ENCODE measurements at places on chromosomes 5 and 9.

- no peak for DNase-seq
Measured at GRCh38 chr9:126652140-126652582, 38.4 kb downstream of the LMX1B start.

DNA sequence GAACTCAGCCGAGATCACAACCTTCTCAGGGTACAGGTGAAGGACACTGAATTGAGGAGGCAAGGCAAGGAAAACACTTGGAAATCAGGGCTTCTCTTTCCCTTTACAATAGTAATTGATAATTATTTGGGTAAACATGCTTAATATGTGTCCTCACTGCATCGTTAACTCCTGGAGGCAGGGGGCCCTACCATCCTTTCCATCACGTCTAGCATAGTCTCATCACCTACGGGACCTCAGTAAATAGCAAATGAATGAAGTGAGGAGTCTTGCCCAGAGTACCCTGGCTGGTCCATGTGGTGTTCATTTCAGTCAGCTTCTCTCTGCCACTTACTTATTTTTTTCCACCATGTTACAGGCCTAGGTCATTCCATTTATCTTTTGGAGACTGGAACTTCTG, 2.3 kb downstream of the F2RL1 start:
- DNase-seq, result no peak

GRCh38 chr9:83533296-83533695, 4.9 kb downstream of the FRMD3 start:
- DNase-seq, result peak; percentile 37

- no peak for DNase-seq
Measured at GRCh38 chr5:154249826-154250225, 59.3 kb downstream of the GALNT10 start.

DNA sequence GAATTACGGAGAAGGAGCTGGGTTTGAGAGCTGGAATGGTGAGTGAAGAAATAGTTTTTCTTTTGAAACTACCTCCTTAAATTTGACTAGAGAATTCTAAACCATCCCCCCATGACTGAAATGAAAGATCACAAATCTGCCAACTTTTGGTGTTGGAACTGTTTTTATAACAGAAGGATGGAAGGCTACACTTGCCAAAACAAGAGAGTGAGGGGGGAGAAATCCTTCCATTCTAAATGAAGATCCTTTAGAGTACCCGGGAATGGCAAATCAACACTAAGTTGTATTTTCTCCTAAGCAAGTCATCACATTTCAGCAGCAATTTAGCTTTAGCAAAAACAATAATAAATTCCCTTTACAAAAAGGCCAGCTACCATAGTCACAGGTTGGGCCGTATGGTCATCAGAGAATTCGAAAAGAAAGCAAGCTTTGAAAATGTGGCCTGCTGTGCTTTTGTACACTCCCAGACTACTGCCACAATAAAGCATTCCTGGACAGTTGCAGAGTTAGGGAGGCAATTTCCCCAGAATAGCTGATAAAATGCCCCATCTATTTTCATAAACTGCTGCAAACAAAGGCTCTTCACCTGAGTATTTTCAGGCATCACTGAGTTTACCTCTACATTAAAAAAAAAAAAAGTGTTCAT, 25.0 kb upstream of the FREM1 start:
- DNase-seq, result no peak

DNA sequence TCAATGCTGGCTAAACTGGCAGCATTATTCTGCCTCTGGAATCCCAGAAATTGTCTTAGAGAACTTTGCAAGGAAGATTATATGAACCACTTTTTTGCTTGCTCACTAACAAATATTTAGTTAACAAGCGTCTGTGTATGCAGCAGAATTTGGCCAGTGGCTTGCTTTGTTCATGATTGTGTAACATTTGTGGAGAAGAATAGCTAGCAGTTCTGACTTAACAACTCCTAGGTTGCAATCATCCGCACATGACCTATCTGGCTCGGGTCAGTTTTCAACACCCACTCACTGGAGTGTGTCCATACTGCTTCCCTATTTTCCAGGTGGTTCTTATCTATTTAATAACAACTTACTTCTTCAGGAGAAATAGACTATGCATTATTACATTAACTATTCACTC, 98.5 kb downstream of the SNX18 start:
- DNase-seq, result peak; percentile 53

- DNase-seq, result no peak
Measured at GRCh38 chr5:10778179-10778910, 17.3 kb upstream of the DAP start.

DNA sequence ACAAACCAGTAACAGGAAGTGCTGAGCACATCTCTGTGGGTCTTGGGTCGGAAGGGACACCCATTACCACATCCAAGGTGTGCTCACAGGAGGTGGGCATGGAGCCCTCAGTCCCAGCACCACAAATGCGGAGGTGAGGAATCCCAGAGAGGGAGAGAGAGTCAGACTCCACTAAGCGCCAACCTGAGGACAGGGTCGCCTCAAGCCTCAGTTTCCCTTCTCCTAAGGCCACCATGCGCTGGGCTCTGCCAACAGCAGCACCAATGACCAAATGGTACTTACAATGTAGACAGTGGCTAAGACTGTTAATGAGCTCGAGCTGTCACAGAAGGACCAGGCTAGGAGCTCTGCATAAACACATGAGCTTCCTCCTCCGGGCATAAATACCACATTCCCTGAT, 43.1 kb downstream of the BICD2 start:
- DNase-seq, result no peak

DNA sequence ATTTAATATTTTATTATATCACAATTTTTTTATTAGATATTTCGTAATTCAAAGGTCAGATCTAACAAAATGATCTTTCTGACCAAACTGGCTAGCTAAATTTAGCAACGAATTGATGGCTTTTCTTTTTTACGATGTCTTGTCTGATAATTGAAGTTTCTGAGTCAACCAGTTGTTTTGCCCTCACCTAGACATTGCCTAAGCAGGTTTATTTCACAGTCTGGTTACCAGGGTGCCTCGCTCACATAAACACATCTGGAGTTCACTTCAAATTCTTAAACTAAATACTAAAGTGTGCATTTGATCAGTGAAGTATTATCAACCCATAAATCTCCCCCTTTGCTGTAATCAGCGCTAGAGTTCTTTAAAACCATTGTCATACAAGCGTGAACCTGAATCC, 448.3 kb downstream of the TLE4 start:
- no peak for DNase-seq

- DNase-seq, result no peak
Measured at GRCh38 chr5:749101-749670, 35.3 kb downstream of the ZDHHC11B start.

- no peak for DNase-seq
Measured at GRCh38 chr9:100419166-100419565, 7.8 kb upstream of the MSANTD3 start.

GRCh38 chr5:108515517-108516105, 133.7 kb upstream of the FBXL17 start:
- peak; percentile 17 for DNase-seq

GRCh38 chr9:81083067-81083466, 606.3 kb downstream of the TLE1 start:
- peak; percentile 28 for DNase-seq
